Stimulated activated CD8-positive, alpha-beta memory T cell treated with anti-CD3 and anti-CD28 coated beads, Interleukin-15, amount 100 ng/mL, for 4 hours (primary cell): ENCODE measurements at places on chromosomes 3 and 15.

GRCh38 chr3:133547432-133548041 is 25.9 kb upstream of the CDV3 start:
- DNase-seq: no peak

GRCh38 chr3:117303443-117303842 is 593.9 kb downstream of the TUSC7 start:
- no peak for DNase-seq

DNA sequence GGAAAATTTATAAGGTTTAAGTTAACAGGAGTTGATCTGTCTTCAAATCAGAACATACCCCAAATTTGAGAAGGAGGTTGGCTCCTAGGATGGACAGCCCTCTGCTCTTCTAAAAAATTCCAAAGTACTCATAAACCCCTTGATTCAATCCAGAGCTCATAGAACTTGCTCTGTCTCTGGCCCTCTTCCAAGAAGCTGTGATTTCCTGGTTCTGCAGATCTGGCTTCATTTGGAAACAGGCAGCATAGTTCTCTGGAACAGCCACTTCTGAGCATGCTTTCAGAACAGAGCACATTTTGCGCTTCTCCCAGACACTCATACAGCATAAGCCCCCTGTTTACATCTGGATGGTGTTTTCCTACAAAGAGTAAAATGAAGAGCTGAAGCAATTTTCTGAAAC is 96.7 kb downstream of the KBTBD8 start:
- no peak for DNase-seq

DNA sequence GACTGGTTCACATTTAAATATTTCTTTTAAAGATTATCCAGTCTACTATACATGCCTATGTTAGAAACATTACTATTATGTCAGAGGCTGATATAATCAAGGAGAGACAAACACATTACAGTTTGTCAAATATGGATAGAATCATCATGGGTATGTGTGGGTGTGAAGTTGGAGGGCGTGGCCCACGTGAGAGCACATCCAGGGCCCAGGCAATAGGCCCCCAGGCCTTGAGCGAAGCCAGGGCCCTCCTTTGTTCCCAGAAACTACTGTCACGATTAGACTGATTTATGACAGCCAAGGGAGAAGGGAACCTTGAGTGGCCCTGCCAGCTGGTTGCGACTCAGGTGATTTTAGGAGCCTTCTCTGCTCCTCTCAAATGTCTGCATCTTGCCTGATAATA is 26.9 kb upstream of the LDHAL6B start:
- DNase-seq: no peak

- no peak for DNase-seq
Measured at GRCh38 chr3:124529826-124530571, 200.3 kb upstream of the UMPS start.

DNA sequence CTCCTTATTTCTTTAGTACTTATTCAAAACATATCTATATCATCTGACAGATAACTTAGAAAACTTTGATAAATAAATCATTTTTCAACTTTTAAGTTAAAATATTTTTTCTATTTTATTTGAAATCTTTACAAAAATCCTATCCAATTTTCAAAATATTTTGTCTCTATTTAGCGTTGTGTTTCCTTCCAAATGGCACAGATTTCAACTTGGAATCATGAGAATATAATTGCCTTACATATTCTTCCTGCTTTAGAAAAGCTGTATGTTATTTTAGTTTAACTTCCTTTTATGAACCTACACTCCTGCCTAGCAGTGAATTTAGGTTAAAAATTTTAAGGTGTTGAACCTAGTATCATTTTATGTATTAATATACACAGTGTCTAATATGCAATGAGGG is 38.2 kb downstream of the BCHE start:
- no peak for DNase-seq

- DNase-seq: no peak
Measured at GRCh38 chr3:105851582-105851981, 17.2 kb downstream of the CBLB start.

GRCh38 chr15:74957476-74958035 is 984 bp upstream of the RPP25 start:
- DNase-seq: no peak

- no peak for DNase-seq
Measured at GRCh38 chr3:59517388-59517787, 467.6 kb upstream of the CFAP20DC start.

DNA sequence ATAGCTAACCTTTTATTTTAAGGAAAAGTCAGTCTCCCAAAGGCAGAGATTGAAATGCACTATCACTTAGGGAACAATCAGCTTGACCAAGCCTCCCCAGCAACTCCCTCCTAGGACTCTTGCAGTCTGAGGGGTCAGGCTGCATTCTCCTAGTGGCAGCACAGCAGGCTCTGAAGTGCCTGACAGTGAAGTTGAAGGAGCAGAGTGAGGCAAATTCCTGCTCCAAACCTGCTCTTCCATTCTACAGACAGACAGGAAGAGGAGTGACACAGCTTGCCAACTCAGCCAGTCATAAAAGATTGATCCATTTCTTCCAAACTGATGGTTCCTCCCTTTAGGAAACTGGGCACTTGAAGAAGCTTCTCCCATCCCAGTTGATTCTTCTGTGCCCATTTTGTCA is 43.9 kb upstream of the SMAD3 start:
- no peak for DNase-seq

DNA sequence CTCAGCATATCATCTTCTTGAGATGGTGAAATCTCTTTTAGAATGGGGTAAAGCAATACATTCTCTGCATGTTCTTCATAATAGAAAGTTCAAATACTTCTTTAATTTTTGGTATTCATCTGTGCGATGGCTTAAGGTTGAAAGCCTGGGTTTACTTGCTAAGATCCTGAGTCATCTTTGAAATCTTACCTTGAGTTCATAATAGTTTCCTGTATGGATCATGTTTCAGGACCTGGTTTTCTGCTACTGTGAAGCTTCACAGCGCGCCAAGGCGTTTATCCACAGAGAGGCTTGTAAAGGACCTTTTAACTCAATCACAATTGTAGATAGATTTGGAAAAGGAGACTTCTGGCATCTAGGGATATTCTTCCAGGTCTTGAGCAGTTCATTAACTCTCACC is 39.0 kb downstream of the MED12L start:
- DNase-seq: no peak

DNA sequence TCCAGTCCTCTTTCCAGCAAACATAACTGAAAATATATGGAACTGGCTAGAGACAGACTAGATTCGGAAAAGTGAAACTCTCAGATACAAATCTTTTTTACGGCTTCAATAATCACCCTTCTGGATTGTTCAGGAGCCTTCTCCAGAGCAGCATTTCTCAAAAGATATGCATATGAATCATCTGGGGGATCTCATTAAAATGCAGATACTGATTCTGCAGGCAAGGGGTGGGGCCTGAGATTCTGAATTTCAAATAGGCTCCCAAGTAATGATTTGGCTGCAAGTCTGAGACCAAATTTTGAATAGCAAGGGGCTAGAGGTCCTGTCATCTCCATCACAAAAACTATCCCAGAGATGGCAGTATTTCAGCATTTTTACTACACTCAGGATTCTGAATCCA is 165.4 kb downstream of the CTNNB1 start:
- no peak for DNase-seq

GRCh38 chr3:48708481-48708889 is 8.5 kb downstream of the IP6K2 start:
- no peak for DNase-seq

- no peak for DNase-seq
Measured at GRCh38 chr3:38332201-38332600, 14.4 kb upstream of the XYLB start.

DNA sequence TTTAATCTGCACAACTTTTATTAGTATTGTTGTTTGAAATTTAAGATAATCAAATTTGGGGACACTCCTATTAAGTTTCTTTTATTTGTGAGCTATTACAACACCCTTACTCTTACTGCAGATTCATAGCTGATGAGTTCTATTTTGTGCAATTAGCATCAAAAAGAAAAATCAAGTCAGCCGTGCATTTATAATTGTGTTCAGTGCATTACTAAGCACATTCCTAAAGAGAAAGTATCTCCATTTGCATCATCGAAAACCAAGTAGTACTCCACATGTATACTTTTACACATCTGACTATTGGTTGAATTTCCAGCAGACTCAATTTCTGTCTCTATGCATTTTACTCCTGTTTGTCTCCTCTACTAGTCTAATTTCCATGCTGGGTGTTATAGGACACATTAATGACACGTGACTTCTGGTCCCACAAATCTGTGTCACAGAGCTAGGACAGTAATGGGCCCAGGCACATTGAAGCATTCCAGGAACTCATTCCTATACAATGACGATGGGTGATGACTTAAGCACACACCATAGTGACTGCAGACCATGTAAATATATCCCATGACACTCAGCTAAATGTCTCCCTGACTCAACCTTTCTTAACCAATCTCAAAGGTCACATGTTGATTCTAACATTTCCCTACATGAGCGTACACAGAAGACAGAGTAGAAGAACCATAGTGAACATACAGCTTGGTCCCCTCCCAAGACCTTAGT is 477.5 kb downstream of the LPP start:
- DNase-seq: no peak

DNA sequence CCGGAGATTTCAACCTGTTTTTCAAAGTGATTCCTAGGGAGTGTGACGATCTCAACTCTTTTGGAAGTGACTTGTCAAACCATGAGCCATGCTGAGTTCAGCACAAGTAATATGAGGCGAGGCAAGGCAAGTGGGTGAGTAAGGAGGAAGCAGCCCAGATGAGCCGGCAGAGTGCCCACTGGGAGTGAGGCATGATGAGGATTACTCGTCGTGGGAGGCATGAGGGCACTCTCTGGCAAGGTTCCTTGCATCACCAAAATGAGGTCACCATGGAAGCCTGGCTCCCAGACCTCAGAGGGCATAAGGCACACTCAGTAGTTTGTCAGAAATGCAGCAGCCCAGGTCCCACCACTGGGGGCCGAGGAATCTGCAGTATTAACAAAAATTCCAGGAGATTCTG is 636.1 kb downstream of the MAGI1 start:
- DNase-seq: no peak

- DNase-seq: no peak
Measured at GRCh38 chr3:17894434-17895060, 152.1 kb upstream of the TBC1D5 start.

- DNase-seq: no peak
Measured at GRCh38 chr15:44222478-44222877, 27.4 kb upstream of the FRMD5 start.

GRCh38 chr3:12777171-12777570 is 18.1 kb upstream of the TMEM40 start:
- DNase-seq: no peak

DNA sequence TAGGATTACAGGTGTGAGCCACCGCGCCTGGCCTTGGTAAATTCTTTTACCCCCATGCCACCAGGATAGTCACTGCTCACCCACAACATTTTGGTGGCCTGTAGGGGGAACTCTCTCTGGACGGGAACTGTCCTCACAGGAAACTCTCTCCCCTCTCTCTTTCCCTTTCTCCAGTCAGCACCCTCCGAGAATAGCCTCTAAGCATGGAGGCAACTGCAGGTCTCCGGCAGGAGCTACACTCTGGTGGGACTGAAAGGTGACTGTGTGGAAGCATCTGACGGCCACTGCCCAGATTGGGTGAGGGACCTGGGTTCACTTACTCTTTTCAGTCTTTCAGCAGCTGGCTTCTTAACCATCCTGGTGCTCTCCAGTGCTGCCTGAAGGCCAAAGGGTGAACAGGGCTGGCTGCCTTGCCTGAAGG is 21.3 kb downstream of the TRANK1 start:
- DNase-seq: no peak

DNA sequence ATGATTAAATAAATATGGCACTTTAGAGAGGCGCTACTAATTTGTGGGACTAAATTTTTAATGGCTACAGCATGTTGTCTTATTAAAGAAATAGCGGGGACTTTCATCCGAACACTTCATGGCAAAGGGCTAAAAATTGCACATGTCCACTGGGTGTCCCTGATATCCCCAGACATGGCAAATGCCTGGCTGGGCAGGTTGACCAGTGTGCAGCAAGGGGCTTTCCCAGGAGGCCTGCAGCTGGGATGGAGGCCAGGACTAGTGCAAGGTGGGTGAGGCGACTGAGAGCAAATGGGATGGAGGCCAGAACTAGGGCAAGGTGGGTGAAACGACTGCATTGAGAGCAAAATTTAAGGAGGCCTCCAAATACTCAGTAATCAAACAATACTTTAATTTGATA is 167.4 kb upstream of the SMAD3 start:
- no peak for DNase-seq

- no peak for DNase-seq
Measured at GRCh38 chr3:191263365-191263764, 64.3 kb downstream of the OSTN start.
